ENCODE measurements at places on chromosomes 6 and 20. TPM values are rescaled to one million over a fixed set of nuclear protein-coding genes. Genes with fewer than 3 reads are reported as not detected.

- DNase-seq = no peak
Observed at GRCh38 chr6:168247443-168248147, 72.0 kb downstream of the DACT2 start.

DNA sequence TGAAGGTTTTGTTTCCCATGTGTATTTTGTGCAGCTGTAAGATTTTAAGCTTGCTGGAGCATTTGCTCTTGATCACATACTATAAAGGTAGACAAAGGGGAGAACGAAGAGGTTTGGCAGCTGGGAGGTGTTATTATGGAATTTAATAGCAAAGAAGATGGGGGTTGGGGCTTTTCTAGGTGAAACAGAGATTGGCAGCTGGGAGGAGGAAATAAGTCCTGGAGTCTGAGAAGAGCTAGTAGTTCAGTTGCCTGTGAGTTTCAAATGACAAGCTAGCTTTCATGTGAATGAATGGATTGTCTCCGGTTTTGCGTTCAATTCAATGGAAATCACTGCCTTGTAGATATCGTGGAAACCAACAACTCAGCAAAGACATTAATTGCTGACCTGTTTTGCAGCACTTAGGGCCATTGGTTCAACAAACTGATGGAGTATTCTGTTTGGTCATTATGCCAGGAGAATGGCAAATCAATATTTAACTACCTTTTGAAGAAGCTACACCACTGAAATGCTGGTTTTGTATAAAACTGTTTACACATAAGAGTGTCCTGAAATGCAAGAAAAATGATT, 38.1 kb upstream of the FLRT3 start:
- no peak for DNase-seq

DNA sequence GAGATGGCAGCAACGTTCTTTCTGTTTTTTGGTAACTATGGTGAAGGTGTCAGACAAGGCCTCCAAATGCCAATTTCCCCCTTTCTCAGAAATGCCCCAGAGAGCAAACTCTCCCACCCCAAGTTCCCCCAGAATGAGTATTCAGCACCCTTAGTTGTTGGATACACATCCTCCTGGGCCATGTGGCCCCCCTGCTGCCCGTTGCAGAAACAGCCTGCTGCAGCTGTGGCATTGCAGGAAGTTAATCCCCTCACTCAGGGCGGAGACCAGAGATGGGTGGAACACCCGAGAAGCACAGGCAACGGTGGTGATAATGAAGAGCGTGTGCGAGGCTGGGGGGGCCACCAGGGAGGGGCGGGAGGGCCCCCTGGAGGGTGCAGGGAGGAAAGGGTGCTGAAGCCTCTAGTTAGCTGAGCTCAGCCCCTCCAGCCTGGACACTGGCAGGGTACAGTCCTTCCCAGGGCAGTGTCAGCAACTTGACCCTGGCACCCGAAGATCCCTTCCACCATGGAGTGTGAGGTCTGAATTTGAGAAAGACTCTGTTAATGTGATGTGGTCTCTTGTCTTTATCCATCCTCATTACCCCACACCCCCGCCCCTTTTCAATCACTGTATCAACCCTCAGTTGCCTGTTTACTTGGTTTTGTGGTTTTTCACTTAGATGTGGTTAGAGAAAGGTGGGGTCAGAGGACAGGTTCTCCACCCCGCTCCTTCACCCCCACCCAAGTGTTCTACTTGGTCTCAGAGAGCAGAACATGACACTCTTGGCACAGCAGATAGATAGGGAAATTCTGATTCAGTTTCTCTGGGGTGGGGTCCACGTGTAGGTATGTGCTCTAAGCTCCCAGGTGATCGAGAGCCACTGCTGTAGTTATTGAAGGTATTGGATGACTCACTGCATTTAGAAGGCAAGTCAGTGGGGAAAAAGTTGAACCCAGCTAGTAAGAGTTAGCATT, 208.8 kb upstream of the SUPT3H start:
- no peak for DNase-seq

- peak; percentile 14 for DNase-seq
Observed at GRCh38 chr6:152161501-152161900, 354.0 kb downstream of the ESR1 start.

- no peak for DNase-seq
Observed at GRCh38 chr6:3305831-3306230, 47.1 kb downstream of the PSMG4 start.

PRL gene
- not detected for total RNA-seq

ATP6V1G2 gene
- total RNA-seq = 0.67 TPM

KCNK15 gene
- 2.8 TPM for total RNA-seq

SSTR4 gene
- not detected for total RNA-seq

ARMC2 gene
- total RNA-seq = 1.1 TPM

E2F1 gene
- total RNA-seq = 4.1 TPM

All from kidney epithelial cell (primary cell).